ENCODE measurements at places on chromosomes 12 and 14. TPM values are rescaled to one million over a fixed set of nuclear protein-coding genes. Genes with fewer than 3 reads are reported as not detected.

DNA sequence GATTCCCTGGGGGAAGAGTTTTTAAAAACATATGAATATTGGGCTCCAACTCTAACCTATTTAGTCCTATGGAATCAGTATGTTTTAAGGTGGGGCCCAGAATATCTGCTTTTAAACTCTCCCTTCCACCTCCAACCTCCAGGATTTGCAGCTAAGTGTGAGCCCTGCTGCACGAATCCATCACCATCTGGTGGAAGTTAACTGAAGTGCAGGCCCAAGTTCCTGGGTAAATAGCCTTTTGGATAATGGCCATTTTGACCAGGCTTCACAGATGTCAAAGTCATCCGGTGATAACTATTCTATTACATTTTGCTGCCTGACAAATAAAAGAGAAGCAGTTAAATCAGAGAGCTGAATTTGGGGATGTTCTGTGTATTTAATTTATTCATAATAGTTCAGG is 58.1 kb upstream of the RMST start:
- peak; percentile 21 for DNase-seq

DNA sequence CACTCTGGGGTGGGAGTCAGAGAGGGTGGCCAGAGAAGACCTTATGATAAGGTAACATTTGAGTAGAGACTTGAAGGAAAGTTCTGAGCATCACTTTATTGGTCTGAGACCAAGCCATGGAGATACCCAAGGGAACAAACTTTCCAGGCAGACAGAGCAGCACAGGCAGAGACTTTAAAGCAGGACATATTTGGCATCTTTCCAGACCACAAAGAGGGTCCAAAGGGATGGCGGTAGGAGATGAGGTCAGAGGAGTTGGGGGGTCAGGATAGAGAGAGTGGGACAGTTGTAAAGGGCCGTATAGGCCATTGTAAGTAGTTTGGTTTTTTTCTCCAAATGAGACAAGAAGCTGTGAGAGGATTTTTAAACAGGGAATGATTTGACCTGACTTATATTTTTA is 344.4 kb downstream of the SEC23A start:
- DNase-seq, result no peak

DNA sequence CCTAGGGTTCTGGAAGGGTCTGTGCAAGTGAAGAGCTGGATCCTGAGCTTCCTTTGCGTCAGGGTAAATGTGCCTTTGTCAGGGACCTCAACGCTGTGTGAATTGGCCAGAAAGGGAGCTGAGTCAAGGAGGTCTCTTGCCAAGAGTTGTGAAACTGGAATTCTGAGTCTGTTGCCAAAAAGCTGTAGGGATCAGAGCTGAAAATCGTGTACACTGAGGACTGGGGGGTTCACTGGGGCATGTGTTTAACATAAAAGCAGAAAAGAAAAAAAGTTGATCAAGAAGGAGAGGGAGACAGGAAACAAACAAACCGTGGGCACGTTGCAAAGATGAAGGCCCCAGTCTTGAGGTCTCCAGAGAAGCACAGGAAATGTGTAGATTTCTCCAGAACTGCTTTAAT is 1081.5 kb downstream of the VRK1 start:
- DNase-seq, result peak; percentile 67

DNA sequence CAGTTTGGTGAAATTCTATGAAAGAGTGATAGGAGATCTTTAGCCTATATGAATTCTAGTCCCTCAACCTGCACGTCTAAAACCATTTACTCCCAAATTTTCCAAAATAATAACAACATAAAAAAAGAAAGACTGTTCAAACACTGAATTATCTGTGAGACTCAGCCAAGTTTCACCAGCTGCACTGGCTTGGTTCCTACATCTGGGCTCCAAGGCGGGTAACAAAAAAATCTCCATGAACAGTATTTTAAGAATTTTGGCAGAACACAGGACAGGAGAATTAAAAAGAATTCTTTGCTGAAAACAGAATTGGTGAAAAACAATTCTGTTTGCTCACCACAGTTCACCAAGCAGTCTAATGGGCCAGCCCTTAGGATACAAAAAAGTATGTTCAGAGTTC is 536.8 kb upstream of the ATP2B1 start:
- DNase-seq, result no peak

GRCh38 chr12:119177056-119177325 is 1.7 kb upstream of the HSPB8 start:
- DNase-seq, result no peak

DNA sequence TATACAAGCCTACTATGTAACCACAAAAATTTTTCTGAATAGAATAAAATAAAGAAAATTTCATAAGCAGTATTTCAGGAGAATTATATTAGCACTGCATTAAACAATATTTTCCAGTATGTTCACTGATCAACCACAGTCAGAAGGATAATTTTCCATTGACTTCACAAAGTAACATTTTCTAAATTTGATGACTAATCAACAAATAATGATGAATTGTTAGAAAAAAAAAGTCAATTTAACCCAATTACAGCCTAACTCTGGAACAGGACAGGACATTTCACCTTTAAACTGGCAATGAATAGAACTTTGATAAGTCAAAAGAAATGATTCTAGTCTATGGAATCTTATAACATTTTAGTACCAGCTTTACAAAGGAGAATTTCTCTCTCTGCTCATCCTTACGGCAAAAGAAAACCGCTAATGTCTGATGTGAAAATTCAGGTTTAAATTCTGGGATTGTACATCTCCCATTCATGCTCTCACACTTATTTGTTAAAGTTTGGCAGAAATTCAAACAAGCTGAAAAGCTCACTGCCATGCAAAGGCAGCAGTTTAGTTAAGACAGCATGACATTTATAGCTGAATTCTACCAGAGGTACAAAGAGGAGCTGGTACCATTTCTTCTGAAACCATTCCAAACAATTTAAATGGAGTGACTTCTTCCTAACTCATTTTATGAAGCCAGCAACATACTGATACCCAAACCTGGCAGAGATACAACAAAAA is 84.5 kb downstream of the MDGA2 start:
- no peak for DNase-seq

GRCh38 chr12:41635626-41636364 is 447.7 kb downstream of the PDZRN4 start:
- no peak for DNase-seq

KIF21A gene
- 26.3 TPM for total RNA-seq

PMCH gene
- not detected for total RNA-seq

DNA sequence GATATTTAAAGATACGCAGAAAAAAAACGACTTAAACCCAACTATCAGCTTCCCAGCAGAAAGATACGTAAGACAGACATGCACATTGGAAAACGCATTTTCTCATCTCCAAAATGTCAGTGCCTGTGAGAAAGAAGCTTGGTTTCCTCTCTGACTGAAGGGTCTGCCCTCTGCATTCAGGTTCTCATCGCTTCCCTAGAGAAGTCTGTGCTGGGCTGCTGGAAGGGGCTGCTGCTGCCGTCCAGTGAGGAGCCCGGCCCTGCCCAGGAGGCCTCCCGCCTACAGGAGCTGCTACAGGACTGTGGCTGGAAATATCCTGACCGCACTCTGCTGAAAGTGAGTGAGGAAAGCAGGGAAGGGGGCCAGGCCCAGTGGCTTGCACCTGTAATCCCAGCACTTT is 4.7 kb upstream of the PFDN5 start:
- DNase-seq, result peak; percentile 43

DNA sequence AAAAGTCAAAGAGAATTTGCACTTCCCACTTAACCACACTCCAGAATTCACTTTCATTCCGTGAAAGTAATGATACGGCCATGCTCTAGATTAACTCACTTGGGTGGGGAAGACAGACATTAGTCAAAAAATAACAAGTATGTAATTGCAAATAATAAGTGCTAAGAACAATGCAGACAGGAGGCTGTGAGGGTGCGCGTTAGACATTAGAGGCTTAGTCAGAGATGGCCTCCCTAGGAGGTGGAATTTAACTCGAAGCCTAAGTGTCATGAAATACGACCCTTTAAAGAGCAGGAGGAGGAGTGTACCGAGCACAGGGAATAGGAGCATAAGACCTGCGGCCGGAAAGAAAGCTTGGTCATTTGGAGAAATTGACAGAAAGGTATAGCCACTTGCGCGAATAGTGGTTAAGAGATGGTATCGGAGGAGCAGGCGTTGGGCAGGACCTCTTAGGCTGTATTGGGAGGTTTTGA is 628 bp downstream of the SNRPF start:
- DNase-seq, result peak; percentile 38

- DNase-seq, result no peak
Observed at GRCh38 chr12:54937929-54938328, 46.6 kb downstream of the TESPA1 start.

LUM gene
- total RNA-seq, result 128 TPM

SERPINA3 gene
- total RNA-seq, result 1.3 TPM

- no peak for DNase-seq
Observed at GRCh38 chr12:212415-212714, 1.6 kb downstream of the SLC6A12 start.

GRCh38 chr12:49964849-49965624 is 3.4 kb downstream of the AQP5 start:
- no peak for DNase-seq

MEG3 gene
- not detected for total RNA-seq

DNA sequence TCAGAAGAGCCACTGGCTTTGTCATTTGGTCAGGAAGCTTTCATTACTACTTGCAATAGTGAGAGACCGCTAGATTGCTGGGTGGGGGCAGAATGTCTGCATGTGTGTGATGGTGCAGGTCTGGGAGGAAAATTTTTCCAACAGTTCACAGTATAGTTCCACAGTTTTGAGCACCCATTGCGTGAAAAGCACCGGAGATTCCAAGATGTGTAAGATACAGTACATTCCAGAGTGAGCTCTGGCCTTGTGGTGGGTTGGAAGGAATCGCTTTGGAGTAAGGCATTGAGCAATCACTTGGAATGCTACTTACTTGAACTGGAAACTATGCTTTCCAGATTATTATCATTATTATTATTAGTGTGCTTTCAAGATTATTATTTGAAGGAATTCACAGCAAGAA is 47.6 kb upstream of the FRMD6 start:
- peak; percentile 96 for DNase-seq

PGAM5 gene
- 33.3 TPM for total RNA-seq

DNA sequence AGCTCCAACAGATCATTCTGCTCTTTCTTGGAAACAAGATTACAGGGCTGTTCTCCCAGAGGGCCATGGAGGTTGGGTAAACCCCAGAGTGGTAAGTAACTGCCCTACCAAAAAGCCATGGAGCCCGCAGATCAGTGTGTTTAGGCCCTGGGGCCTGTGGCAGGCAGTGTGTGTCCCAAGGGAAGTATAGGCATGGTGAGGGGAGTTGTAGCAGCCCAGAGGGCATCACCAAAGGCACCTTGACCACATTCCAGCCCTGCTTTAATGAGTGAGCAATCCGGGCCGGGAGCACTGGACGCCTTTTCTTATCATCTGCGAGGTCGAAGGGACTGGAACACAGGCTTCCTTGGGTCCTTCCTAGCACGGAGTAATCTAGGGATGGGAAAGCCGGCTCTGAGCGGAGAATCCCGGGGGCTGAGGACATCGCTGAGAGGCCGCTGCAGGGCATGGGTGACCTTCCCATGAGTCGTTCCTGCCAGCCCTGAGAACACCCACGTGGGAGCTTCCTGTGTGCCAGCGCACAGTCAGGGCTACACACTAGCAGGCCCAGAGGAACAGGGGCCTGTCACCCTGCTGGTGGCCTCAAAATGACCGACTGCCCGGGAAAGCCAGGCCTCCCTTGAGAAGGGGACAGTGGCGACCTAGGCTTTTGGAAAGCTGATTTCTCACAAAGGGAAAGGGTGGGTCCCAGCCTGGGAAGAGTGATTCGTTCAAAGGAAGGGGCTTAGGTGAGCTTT is 91.3 kb downstream of the NINJ2 start:
- DNase-seq, result no peak

DNA sequence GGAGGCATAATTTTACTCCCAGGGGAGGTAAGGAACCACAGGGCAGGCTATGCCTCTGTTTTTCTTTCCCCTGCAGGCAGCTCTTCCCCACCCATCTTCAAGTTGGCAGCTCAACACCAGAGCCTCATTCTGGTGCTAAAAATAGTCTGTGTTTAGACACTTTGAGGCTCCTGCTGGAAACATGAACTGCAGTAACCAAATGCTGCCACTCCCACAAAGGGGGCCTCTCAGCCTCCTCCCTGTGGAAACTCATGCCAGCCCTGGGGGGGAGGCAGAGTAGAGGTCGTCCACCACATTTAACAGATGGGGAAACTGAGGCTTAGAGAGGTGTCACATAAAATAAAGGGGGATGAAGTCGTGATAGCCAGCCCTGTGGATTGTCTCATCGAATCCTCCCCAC is 61.4 kb downstream of the WSCD2 start:
- DNase-seq, result no peak

GRCh38 chr12:3741882-3742672 is 10.8 kb downstream of the CRACR2A start:
- DNase-seq, result no peak

GRCh38 chr12:40832668-40833067 is 140.4 kb downstream of the CNTN1 start:
- no peak for DNase-seq

GRCh38 chr14:90105756-90106155 is 44.0 kb downstream of the KCNK13 start:
- no peak for DNase-seq

PIWIL1 gene
- total RNA-seq, result not detected

RHOJ gene
- total RNA-seq, result 29.6 TPM

- DNase-seq, result peak; percentile 22
Observed at GRCh38 chr14:74945852-74946658, 9.3 kb downstream of the PGF start.

NFATC4 gene
- 61.9 TPM for total RNA-seq

SAMD4A gene
- total RNA-seq, result 69.0 TPM

GRCh38 chr12:56769868-56770267 is 6.7 kb downstream of the HSD17B6 start:
- no peak for DNase-seq

DNA sequence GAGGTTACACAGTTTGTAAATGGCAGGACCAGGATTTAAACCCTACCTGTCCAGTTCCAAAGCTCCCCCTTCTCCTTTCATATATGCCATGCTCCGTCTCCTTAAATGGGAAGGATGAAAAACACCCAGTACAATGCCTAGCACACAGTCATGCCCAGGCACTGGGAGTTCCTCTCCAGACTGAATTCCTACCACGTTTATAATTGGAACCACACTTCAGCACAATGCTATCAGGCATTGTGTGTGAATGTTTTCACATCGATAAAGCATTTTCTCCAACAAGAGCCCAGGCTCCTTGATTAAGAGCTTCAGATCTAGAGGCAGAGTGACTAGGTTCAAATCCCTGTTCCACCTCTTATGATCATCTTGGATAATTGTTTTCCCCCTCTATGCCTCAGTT is 2.7 kb upstream of the NUAK1 start:
- no peak for DNase-seq

GRCh38 chr14:96589577-96589976 is 87.4 kb downstream of the PAPOLA start:
- no peak for DNase-seq

- DNase-seq, result no peak
Observed at GRCh38 chr12:772056-772697, 19.8 kb downstream of the WNK1 start.

ADAM20 gene
- 0.95 TPM for total RNA-seq

GRCh38 chr14:89280600-89280999 is 136.4 kb downstream of the FOXN3 start:
- DNase-seq, result no peak

GRCh38 chr12:38912116-38912515 is 6.7 kb upstream of the CPNE8 start:
- DNase-seq, result no peak

- no peak for DNase-seq
Observed at GRCh38 chr14:57928732-57929131, 62.8 kb upstream of the SLC35F4 start.

- no peak for DNase-seq
Observed at GRCh38 chr12:4025181-4026019, 152.2 kb upstream of the PARP11 start.

KERA gene
- not detected for total RNA-seq

Data from astrocyte (in vitro differentiated cells and primary cell).